DND-41 (cell line): ENCODE measurements at places on chromosomes 3 and 15.

DNA sequence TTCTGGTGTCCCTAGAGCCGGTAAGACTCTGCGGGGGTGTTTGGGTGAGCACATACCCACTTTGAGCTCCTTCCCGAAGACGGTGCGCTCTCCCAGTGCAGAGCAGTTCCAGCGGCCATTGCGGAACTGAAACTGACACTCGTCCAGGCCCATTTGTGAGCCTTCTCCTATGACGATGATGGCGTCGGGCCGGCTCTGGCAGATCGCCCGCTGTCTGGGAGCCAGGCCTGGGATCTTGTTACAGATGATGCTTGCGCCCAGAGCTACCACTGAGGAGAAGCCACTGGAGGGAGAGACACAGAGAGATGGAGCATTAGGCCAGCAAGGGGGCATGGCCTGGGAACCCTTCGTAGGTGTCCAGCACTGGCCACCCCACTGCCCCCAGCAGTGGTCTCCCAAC, 5.0 kb downstream of the WNT7A start:
- DNase-seq = no peak

DNA sequence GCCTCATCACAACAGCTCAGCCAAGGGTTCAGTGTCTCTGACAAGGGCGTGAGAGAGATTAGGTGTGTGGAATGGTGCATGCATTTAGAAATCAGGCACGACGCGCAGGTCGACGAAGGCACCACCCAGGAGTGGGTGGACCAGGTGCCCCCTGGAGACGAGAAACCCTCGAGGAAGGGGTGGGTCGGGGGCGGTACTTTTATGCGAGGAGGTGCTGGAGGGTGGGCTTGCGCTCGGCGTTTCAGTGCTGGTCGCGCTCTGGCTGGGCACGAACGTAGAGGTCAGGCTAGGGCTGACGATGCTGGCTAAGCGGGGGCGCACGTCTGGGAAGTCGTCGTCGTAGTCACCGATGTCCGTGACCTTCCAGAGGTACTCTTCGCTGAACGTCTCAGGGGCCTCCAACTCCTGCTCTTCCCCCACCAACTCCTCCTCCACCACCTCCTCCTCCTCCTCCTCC, 393 bp downstream of the ERICH6 start:
- no peak for DNase-seq

GRCh38 chr3:107452436-107452835, 70.3 kb upstream of the BBX start:
- no peak for DNase-seq

DNA sequence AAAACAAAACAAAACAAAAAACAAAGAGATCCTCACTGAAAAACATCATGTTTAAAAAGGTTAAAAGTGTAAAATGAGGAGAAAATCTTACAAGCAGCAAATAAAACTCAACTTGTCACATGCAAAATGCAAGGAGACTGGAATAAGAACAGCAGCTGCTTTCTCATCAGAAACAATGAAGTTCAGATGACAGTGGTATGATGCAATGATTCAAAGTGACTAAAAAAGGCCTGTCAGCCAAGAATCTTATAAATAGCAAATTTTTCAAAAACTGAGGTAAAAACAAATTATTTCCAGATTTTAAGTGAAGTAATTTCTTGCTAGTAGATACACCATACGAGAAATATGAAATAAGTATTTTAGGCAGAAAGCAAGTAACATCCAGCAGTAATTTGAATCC, 68.6 kb upstream of the EPHA3 start:
- DNase-seq = no peak

GRCh38 chr3:4549896-4550295, 56.7 kb downstream of the ITPR1 start:
- no peak for DNase-seq
